SJSA1 (cell line): ENCODE measurements at places on chromosomes 3 and 15.

- DNase-seq: peak; percentile 75
These were observed 860 bp downstream of the ATG3 start for GRCh38 chr3:112560721-112561483.

DNA sequence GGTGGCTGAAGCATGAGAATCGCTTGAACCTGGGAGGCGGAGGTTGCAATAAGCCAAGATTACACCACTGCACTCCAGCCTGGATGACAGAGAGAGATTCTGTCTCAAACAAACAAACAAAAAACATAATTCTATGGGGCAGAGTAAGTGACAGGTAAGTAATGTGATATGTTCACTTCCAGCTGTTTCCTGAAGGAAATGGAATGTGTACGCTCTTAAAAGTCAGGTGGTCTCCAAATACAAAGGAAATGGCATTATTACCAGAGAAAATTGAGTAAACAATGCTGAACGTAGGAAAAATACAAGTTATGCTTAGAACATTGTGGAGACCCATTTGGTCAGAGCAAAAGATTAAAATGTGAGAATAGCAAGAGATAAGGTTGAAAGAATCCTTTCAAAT, 278.5 kb downstream of the SCAPER start:
- no peak for DNase-seq

GRCh38 chr15:66951531-66952320, 113.7 kb upstream of the SMAD3 start:
- DNase-seq: no peak

DNA sequence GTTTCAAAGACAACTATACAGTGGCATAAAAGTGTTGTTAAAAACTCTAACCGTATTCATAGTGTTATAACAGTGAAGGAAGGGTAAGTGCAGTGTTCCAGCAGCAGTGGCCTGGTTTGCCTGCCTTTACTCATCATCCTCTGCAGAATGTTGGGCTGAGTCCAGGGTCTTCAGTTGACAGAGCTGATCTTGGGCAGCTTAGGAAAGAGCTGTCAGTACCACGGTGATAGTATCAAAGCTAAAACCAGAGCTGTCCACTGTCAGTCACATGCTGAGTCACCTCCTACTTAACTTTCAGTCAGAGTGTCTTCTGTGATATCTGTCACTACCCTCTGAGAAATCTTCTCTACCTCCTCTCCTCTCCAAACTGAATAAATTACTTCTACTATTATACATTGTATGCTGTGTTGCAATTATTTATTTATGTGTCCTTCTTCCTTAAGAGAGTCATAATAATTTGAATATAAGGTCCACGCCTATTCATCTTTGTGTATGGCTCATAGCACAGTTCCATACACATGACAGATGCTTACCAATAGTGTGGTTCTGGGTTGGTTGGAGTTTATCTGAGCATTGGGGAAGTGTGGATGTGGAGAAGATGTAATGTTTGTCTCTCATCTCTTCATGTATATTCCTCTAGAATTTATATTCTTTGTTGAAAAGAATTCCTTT, 242.1 kb downstream of the ZIC1 start:
- no peak for DNase-seq

DNA sequence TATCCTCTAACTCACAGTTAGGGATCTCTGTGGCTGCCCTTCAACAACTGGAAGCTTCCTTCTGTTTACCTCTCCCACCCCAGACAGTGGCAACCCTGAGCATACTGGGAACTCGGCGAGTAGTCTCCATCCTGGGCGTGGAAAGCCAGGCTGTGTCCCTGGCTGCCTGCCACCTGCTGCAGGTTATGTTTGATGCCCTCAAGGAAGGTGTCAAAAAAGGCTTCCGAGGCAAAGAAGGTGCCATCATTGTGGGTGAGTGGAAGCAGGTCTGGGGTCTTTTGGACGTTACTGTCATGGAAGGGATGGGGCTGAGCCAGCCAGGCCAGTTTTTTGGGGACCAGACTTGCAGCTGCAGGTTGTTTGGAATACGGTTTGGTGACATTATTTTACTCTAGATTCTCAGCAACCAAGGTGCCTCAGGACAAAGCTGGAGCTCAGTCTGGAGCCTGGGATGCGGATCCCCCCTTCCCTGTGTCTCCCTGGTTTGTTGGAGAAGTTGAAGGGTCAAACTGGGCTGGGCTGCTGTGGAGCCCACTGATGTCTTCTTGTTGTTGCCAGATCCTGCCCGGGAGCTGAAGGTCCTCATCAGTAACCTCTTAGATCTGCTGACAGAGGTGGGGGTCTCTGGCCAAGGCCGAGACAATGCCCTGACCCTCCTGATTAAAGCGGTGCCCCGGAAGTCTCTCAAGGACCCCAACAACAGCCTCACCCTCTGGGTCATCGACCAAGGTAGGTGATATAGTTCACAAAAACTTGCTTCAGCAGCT, 7.5 kb downstream of the UNC45A start:
- DNase-seq: no peak

GRCh38 chr15:28112101-28112760, 13.1 kb upstream of the OCA2 start:
- DNase-seq: no peak

DNA sequence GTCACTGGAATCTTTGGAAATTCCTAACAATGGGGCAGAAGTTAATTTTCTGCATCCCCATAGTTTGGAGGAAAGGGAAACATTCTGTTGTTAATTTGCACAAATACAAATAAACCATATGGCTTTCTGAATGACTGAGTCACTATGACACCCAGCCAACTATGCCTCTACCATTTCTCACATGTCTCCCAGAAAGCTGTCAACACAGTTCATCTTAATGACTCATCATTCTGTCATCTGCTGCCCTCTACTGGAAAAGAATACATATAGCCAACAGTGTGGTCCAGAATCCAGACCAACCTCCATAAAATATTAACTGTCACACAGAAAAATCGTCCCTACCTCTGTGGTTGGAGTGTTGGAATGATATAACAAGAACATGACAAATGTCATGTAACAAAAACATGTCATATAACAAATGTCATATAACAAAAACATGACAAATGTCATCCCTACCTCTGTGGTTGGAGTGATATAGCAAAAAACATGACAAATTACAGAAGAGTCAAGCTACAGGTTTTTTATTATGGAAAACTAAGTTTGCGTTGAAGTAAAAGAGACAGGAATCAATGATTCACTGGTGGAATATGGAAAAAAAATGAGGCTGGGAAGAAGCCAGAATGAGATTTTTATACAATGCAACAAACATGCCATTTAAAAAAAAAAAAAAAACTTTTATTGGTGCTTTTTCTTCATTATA, 47.7 kb upstream of the GYG1 start:
- DNase-seq: peak; percentile 74

GRCh38 chr3:48743773-48744172, 26.8 kb upstream of the IP6K2 start:
- no peak for DNase-seq

DNA sequence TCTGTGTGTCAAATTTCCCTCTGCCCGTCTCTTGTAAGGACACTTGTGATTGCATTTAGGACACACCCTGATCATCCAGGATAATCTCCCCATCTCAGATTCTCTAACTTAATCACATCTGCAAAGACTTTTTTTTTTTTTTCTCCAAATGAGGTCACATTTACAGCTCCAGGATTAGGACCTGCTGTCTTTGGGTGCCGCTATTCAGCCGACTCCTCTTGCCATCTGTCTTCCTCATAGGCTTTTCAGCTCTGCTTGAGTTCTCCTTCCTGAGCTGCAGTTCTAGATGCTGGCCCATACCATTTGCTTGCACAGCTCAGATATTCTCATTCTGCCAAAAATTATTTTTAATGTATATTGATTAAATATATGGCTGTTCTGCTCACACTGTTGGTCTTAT, 94.3 kb upstream of the TLE3 start:
- no peak for DNase-seq

GRCh38 chr15:79373113-79373512, 59.0 kb upstream of the MINAR1 start:
- DNase-seq: no peak

- no peak for DNase-seq
These were observed 43.6 kb downstream of the ROBO1 start for GRCh38 chr3:79724206-79724605.

DNA sequence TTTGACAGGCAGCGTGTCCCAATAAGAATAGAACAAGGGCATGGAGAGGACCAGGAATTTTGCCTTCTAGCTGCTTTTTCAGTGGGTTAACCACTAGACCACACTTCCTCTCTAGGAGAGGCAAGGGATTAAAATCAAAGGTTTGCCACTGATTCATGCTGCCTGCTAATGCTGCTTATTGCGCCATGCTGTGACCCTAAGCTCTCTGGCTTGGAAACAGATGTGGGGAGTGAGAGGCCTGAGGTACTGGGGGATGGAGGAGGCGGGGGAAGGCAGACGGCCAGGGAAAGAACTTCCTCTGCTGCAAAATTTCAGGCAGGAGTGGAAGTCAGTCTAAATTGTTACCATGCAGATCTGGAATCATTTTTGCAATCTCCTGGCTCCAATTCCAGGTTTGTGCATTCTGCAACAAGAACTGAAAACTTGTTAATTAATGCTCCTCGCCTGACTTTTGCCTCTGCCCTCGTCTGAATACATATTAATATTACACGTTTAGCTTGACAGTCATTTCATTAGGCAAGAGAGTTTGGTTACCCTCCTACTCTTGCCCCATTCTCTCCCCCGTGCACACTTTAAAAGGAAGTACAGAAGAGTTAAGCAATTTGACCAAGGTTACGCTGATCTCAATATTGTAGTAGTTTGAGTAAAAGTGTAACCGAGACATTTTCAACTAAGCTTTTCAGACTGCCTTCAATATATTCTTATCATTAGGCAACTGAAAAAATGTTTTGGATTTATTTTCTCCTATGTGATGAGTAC, 121.7 kb upstream of the SPRED1 start:
- no peak for DNase-seq

DNA sequence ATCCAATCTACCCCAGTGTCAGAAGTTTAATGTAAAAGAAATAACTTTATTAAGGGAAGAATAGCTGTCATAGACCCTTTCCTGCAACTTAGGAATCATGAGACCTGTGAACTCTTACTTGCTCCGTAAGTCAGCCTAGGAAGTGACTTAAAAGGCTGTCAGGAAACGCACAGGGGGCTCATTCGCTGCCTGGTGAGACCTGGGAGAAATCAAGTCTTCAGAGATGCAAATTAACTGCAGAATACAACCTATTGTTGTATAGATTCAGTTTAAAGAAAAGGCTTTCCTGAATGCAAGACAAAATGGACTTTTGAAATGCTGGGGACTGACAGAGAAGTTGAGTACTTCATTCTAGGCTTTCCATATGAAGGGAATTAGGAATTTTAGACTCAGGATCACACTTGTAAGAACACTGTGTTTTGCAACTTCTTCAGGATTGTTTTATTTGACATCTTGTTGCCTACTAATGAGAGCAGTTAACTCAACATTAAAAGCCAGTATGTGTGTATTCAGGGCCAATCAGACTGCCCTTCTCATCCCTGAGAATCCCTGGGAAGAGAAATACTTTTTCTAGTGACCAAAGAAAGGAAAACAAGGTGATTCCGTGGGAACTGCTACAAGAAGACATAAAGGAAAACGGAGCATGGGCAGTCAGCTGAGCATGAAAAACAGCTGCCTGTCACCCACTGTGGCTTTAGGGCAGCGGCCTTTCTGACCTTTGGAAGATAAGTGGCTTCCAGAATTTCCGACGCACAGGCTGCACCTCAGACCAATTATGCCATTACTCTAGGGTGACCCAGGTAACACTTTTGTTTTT, 18.5 kb upstream of the DPPA4 start:
- DNase-seq: no peak

DNA sequence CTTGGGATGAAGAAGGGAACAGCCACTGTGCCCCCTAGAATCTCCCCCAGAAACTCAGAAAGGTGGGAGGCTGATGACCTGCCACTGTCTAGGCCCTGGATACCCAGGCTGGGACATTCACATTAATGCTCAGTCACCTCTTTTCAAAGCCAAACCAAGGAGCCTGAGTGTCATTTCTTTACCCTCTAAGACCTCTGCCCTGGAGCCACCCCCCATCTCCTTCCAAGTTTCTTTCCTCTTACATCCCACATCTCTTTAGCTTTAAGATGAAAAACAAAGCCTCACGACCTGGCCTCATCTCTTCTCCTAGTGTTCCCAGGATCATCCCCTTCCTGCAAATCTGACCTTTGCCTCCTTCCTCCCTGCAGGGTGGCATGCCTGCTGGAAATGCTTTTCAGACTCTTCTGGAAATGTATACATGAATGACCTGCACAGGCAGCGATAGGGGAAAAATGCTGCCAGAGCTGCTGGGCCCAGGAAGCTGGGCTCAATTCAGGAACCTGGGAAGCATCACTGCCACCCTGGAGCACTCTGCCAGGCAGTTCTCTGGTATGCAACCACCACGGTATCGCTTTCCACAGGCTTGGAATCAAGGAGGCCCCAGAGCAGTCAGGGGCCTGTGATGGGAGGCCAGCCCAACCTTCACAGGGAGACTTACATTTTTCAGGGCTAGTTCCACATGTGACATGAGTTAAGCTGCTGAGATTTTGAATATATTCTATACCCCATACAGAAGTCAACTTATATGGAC, 67.6 kb downstream of the DAPK2 start:
- DNase-seq: no peak

GRCh38 chr15:87489902-87490665, 766.5 kb downstream of the NTRK3 start:
- DNase-seq: no peak

- no peak for DNase-seq
These were observed 6.2 kb upstream of the SPSB4 start for GRCh38 chr3:141044695-141045641.

DNA sequence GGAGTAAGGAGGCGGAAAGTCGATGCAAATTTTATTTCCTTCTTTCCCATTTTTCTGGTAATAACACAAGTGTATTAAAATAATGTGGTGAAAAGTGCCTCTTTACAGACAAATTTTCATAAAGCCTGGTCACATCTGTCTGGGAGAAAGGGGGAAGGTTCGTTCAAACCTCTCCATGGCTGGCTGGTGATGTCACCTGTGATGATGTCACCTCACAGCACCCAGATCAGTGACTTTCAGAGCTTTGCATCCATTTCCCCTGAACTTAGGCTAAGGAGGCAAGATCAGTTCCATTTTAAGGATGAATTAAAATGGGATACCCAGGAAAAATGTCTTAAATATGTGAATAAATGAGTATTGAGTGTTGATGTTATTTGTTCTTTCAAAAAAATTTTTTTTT, 34.1 kb downstream of the ATP10A start:
- no peak for DNase-seq

- DNase-seq: no peak
These were observed 35.7 kb upstream of the TMEM45A start for GRCh38 chr3:100456745-100457144.

- no peak for DNase-seq
These were observed 3.3 kb upstream of the STT3B start for GRCh38 chr3:31529421-31529820.

GRCh38 chr3:55675478-55675877, 188.4 kb upstream of the WNT5A start:
- no peak for DNase-seq

DNA sequence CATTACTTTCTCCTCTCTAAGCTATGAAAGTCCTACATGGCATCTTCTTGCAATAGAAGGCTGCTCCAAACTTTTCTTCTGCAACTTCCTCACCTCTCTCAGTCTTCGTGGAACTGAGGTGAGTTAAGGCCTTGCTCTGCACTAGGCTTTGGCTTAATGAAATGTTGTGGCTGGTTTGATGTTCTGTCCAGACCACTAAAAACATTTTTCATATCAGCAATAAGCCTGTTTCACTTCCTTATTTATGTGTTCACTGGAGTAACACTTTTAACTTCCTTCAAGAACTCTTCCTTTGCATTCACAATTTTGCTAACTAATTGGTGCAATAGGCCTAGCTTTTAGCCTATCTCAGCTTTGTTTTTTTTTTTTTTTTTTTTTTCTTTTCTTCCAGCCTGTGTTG, 335.3 kb upstream of the NECTIN3 start:
- DNase-seq: no peak
